ENCODE measurements at places on chromosomes 1 and 21. TPM values are rescaled to one million over a fixed set of nuclear protein-coding genes. Genes with fewer than 3 reads are reported as not detected.

DNA sequence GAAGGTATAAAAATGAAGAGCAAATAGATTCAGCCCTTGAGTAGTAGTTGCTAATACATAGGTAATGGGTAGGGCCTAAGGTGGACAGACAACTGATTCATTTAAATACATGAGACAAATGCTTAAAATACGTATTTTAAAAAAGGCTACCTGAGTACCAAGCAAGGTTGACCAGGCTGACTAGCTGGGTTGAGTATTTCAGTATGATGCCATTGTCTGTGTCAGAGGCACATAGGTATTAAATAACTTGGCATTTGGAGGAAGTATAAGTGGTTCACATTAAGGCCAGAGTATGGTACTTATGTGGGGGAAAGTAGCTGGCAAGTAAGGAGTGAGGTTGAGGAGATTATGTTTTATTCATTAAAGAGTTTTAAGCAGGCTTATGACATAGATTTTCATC lies 19.4 kb downstream of the NEK7 start:
- no peak for DNase-seq

DNA sequence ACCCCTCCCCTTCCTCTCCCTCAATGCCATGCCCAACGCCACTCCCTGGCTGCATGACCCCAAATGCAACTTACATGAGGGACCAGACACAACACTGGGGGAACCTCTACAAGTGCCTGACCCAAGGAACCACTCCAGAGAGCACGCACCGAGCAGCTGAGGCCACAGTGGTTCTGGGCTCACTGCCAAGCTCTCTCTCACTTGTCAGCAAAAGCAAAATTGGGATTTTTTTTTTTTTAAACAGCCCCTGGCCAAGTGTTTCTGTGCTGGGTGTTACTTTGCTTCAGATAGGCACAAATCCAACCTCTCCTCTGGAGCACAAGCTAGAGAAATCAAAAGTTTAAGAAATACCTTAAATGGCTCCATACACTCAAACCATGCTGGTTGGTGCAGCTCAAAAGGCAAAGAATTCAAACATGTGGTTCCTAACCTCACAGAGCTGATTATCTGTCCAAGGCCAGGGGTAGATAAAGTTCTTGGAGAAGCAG lies 363.0 kb downstream of the SETD4 start:
- DNase-seq = peak; percentile 87

DNA sequence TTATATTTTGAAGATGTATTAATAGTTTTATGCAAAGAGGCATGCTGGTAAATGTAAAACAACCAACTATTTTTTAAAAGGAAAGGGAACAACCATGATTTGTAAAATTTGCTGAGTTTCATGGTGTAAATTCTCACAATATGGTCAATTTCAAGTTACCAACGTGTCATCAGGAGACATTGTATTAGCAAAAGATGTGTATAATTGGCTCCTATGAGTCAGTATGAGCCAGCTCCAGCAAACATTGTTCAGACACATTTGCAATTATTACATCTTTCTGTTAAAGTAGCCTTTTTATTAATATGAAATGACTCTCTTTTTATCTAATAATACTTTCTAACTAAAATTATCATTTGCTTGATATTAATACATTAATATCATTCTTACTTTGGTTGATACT lies 15.3 kb downstream of the CFH start:
- no peak for DNase-seq

DNA sequence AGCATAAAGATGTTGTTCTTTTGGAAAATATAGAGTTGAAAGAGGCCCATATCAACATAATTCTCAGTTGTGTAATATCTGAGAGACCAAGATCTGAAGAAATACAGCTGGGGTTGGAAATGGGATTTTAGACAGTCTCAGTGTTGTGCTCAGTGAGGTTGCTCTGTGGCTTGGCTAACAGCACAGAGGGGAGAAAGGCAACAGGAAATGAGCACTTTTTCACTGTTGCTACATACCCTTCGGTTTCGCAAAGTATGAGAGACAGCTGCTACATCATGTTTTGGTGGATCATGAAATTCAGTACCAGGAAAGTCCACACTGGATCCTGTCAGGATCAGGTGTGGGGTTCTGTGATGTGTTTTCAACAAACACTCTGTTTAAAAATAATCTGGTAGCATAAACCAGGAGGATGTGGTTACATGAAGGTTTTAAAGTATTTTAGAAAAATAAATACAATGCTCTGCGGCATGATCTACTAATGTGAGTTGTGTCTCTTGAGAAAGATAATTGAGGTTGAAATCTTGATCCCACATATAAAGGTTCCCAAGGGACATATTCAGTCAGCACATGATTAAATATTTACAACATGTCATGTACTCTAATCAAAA lies 7.0 kb upstream of the GPR88 start:
- peak; percentile 69 for DNase-seq

DNA sequence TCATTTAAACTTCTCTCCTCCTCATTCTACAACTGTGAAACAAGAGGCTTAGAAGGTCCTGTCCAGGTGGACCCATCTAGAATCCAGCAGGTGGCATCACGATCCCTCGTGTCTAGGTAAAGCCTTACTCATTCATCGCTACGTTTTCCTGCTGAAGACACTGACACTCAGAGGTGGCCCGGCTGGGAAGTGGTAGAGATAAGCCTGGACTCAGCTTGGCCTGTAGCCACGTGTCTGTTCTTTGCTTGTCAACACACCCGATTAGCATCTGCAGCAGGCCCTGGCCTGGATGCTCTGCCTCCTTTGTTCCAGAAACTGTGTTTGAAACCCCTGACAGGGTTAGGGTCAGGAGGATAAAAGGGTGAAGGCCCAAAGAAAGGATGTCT lies 43.4 kb downstream of the PARP1 start:
- DNase-seq = no peak

DNA sequence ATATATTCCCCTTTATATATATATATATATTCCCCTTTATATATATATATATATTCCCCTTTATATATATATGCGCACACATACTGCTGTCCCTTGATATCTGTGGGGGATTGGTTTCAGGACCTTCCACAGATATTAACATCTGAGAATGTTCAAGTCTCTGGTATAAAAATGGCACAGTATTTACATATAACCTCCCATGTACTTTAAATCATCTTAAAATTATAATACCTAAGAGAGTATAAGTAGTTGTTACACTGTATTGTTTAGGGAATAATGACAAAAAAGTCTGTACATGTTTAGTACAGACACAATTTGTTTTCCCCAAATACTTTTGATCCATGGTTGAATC lies 45.8 kb downstream of the NR5A2 start:
- DNase-seq = no peak

DNA sequence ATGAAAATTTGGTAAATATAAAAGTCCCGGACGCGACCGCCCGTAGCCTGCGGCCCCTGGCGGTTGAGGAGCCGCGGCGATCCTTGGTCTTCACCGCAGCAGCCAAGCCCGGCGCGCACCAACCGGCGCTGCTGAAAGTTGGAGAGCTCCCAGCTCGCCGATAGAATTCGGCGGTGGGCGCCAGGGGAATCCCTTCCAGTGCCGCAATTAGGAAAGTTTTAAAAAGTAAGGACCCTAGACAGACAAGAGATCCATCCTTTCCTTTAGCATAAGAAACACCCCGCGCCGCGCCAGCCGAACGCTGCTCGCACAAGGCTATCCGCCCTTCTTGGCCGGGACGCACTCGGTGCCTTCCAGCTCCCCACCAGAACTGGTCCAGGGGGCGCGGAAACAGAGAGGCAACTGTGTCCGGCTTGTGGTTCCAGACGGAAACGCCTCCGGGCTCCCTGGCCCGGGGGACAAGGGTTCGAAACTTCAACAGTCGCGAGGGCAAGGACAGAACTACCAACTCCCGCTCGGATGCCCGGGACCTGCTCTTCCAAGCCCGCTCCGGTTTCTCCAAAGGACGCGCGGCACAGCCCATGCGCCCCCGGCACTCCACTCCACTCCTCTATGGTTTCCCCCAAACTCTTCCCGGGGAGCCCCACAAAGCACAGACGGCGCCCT lies 1.7 kb downstream of the FAM78B start:
- DNase-seq = peak; percentile 80

DNA sequence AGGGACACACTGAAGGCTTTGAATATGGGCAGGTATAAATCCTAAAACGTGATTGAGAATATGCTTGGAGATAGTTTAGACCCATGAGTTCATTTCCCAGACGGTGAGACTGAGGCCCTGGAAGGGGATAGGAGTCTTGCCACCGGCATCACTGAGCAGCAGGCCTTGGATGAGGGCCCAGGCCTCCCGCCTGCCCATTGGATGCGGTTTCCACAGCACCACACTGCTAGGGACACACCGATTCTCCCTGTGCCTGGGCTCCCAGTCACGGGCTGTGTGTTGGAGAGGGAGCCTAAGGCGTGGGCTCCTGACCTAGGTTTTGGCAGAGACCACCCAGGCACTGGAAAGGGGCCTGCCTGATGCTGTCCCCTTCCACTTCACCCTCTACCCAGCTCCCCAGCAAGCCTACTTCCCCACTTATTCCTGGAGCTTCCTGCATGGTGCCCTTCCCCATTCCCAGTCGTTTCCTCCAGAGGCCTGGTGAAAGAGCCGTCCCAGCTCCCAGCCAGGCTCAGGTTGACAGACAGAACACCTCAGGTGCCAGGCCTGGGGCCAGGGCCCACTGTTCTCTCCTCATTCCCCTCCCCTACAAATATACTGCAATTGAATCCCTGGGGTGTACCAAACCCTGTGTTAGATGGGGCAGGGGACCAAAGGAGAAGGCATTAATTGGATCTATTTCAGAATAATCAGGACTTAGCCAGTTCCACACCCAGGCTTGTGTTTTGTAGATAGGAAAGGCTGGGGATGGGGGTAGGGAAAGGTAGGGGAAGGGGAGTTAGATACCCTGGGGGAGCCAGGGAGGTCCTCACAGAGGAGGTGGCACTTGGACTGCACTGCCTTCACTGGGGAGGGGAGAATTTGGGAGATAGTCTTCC lies 3.4 kb downstream of the FOXO6 start:
- DNase-seq = no peak

DNA sequence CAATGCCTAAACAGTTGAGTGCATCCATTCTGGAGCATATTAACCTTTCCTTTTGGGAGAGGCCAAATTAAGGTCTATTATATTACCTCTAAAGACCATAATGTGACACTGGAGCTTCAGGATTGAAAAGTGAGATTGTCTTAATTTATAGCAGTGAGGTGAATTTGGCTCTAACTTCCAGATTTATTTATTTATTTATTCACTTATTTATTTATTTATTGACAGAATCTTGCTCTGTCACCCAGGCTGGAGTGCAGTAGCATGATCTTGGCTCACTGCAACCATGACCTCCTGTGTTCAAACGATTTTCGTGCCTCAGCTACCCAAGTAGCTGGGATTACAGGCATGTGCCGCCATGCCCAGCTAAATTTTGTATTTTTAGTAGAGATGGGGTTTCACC lies 19.1 kb downstream of the ZCCHC17 start:
- no peak for DNase-seq

DNA sequence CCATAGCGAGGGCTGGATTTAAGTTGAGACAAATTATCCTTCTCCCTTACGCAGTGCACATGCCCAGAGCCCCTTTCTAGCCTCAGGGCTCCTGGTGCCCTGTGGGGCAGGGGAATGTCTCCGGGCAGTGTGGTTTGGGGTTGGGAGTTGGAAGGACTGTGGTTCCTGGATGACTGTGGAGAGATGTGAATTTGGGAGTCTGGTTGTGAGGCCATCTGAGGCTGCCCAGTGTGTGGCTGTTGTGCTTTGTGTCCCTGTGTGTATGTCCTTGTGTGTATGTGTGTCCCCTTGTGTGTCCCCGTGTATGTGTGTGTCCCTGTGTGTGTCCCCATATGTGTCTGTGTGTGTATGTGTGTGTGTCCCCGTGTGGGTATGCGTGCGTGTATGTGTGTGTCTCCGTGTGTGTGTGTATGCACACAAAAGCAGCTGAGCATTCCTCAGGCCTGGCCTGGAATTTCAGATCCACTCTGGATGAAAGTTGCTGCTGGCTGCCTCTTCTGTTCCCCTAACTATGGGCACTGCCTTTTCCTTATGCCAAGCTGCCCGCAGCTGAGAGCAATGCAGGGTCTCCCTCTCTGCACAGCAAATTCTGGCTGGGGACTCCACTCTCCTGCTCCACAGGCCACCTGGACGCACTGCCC lies 65.4 kb downstream of the UBIAD1 start:
- DNase-seq = no peak

DNA sequence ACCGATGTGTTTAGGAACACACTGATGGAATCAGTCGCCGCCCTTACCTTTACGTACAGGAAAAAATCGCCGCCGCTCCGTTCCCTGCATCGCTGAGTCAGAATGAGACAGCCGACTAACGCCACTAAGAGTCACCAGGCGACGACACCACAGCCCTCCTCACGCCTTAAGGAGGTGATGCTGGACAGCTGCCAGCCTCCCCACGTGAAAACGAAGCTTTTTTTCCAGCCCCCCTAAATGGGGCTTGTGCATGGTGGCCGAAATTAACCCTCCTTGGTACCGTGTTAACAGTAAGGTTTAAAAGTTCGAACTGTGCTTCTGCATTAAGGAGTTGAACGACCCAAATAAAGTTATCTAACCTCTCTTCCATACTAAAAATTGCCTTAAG lies 511 bp downstream of the DNTTIP2 start:
- DNase-seq = peak; percentile 75

DNA sequence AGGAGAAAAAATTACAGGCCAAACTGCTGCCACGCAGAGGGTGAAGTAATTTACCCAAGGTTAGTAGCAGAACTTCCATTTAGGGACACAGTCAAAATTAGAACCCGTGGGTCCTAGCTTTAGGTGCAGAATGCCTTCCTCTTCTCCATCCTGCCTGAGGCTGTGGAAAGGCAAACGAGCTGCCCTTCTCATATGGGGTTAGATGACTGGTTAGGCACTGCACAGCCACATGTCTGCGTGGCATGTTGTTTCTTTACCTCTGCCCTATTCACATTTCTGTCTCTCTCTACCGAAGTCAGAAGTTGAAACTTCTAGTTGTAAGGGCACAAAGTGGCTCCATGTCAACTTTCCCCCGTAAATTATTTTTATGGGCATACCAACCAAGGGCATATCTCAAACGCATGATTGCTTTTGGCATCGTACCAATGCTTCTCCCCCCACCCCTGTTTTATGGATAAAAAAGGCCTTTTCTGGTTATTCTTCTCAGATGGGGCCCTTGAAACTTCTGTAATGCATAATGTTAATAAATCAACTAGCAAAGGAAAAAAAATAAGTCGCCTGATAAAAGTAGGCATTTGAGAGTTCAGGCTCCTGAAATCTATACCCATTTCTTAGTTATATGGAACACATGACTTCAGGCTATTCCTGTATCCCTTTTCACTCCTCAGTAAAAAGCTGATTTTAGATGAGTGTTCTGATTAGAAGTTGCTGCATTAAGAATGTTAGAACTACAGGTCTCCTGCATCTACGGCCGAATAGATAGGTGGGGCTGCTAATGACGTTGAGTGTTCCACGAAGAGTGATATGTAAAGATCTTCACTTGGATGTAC lies 139.6 kb upstream of the NRIP1 start:
- no peak for DNase-seq

DNA sequence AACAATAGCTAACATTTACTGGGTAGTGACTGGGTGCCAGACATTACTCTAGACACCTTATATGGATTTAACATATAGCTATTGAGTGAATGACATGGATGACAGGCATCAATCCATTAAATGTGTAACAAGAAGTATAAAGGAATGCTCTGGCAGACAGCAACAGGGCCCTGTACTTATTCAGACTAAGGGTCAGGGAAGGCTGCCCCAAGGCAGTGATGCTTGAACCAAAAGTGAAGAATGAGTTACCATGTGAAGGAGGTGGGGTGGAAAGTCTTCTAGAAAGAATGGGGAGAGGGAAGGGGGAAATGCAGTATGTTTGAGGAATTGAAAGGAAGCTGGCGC lies 8.3 kb upstream of the PTPRF start:
- DNase-seq = no peak

TMEM82 gene
- 4.9 TPM for total RNA-seq

LAMC2 gene
- total RNA-seq = 12.7 TPM

GJC2 gene
- 26.6 TPM for total RNA-seq

KCNE2 gene
- 34.4 TPM for total RNA-seq

OLIG2 gene
- not detected for total RNA-seq

Measured in stomach (tissue), 19 donors.